ENCODE measurements at places on chromosomes 4 and X. TPM values are rescaled to one million over a fixed set of nuclear protein-coding genes. Genes with fewer than 3 reads are reported as not detected.

RPL9 gene
- 731 TPM for total RNA-seq

TAF9B gene
- total RNA-seq, result 19.1 TPM

PHOX2B gene
- not detected for total RNA-seq

TMPRSS11A gene
- not detected for total RNA-seq

MAOA gene
- 103 TPM for total RNA-seq

QRFPR gene
- total RNA-seq, result 2.6 TPM

GRCh38 chr4:169342906-169343564 lies 72.3 kb upstream of the SH3RF1 start:
- no peak for DNase-seq

DNA sequence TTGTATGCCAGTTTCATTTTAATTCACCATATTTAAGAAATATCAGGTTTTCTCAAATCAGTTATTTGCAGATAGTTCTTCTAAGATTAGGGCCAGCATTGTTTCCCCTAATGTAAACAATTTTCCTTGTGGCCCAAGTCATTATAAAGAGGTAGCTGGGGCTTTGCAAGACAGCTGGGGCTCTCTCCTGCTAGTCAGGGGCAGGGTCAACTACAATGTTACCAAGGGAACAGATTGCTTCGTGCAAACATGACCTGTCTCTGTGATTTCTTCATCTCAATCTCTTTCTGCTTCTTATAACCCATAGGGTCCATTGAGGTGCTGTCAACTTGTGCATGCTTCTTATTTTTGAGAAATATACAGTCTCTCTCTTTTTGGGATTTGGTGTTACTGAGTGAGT lies 12.1 kb downstream of the ARMCX6 start:
- DNase-seq, result no peak

- DNase-seq, result no peak
Measured at GRCh38 chr4:161555689-161556660, 607.8 kb downstream of the FSTL5 start.

- no peak for DNase-seq
Measured at GRCh38 chrX:129557844-129558480, 17.9 kb downstream of the OCRL start.

DNA sequence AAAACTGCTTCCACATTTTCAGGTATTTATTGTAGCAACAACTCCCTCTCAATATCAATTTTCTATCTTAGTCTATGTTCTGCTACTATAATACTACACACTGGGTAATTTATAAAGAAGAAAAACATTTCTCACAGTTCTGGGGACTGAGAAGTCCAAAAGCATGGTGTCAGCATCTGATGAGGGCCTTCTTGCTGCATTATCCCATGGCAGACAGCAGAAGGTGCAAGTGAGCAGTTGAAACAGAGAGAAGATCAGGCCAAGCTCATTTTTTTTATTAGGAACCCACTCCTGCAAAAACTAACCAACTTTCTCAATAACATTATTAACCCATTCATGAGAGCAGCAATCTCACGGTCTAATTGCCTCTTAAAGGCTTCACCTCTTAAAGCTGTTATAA lies 376.0 kb downstream of the RAB28 start:
- no peak for DNase-seq

- DNase-seq, result peak; percentile 83
Measured at GRCh38 chrX:154409222-154409871, at the start of gene DNASE1L1. Gene DNASE1L1, minus strand, starts transcription at chrX:154409254. Its CDS starts 3,686 bp downstream, at chrX:154405568.

DNA sequence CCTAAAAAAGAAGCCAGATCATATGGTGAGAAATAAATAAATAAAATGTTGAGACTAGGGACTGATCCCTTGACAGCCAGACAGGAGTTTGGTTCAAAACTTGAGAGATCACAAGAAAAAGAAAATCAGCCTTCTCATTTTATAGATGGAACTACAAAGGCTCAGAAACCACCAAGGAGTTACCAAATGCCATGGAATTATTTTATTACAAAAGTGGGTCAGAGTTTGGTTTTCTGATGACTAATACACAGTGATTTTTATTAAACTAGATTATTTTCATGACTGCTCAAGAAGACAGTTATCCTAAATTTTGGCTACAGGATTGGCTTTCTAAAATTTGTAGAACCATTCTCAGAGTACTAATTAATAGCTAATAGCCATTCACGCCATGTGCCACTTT lies 6.2 kb downstream of the CXCL1 start:
- DNase-seq, result no peak

GRCh38 chr4:143411527-143412419 lies 75.1 kb downstream of the GAB1 start:
- no peak for DNase-seq

GRCh38 chr4:139902321-139903320 lies 237.0 kb downstream of the MGST2 start:
- no peak for DNase-seq

DNA sequence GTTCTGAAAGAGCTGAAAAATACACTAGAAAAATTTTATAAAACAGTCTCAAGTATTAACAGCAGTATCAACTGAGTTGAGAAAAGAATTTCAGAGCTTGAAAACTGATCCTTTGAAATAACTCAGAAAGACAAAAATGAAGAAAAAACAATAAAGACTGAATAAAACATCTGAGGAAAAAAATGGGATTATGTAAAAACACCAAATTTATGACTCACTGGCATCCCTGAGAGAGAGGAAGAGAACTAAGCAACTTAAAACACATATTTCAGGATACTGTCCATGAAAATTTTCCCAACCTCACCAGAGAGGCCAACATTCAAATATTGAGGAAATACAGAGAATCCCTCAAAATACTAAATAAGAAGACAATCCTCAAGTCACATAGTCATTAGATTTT lies 22.9 kb downstream of the PABPC4L start:
- no peak for DNase-seq

DNA sequence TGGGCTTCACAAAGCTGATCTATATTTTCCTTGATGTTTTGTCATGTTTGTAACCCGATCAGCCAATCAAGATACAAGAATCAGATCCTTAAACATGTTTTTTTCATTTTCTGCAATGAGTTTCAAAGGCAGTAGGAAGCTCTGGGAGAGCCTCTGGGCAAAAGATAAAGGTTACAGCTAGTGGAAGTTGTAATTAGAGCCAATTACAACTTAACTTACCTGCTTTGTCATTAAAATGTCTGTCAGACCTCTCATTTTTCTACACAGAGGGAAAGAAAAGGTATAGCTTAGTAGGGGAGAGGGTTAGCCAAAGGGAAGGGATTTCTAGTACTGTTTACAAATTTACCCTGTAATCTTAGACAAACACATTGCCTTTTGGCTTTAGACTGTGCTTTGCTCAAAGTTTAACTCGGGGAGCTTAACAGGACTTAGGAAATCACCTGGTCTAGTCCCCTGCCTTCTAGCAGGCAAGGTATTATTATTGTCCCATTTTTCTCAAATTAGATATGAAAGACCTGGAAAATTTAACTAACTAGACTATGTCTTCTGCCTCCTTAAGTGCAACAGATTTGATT lies 55.8 kb downstream of the FGF16 start:
- no peak for DNase-seq

GRCh38 chrX:54446084-54446483 lies 5.9 kb downstream of the TSR2 start:
- no peak for DNase-seq

DNA sequence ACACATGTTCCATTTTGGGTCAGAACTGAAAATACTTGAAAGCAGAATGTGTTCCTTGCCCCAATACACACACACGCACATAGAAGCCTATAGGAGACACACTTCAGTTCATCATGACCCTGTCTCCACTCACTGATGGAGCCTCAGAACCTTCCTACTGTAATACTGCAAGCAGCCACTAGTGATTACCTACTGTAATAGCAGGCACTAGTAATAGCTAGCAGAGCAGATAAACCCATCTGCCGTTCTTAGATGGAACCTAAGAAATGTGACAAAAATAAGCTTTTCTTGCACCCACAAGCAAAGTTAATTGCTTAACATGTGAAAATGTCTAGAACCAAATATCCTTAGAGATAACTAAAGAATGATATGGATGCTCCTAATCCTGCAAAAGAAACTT lies 13.6 kb downstream of the AMTN start:
- DNase-seq, result no peak

DNA sequence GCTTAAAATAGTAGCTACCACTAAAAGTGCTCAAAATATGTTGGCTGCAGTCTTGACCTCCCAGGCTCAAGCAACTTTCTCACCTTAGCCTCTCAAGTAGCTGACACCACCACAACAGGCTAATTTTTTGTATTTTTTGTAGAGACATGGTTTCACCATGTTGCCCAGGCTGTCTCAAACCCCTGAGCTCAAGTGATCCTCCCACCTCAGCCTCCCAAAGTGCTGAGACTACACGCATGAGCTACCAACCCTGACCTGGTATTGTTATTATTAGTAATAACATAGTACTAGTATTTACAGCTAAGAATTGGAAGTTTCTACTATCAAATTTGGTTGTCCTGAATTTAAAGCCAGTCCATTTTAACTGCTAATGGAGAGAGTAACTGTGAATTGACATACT lies 18.0 kb downstream of the STAP1 start:
- no peak for DNase-seq

Data from left ventricle myocardium superior (tissue), 1 donor.